ENCODE measurements at places on chromosomes 7 and 10.
A peak's percentile ranks its signal among the peaks of the same experiment; 100 is the strongest.

DNA sequence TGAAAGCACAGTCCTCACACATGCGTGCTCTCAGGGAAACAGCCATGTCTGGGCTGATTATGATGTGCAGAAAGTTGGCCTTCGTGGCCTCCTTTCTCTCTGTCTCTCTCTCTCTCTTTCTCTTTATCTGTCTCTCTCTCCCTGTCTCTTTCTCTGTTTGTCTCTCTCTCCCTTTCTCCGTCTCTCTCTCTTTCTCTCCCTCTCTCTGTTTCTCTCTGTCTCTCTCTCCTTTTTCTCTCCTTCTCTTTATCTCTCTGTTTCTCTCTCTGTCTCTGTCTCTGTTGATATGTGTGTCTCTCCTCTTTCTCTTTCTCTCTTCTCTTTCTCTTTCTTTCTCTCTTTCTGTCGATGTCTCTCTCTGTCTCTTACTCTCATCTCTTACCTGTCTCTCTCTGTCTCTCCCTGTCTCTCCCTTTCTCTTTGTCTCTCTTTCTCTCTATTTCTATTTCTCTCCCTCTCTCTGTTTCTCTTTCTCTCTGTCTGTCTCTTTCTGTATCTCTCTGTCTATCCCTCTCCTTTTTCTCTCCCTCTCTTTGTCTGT is 105.4 kb upstream of the MPP7 start:
- DNase-seq = no peak

- no peak for DNase-seq
These were observed 351.4 kb downstream of the ABCA13 start for GRCh38 chr7:48522692-48523091.

DNA sequence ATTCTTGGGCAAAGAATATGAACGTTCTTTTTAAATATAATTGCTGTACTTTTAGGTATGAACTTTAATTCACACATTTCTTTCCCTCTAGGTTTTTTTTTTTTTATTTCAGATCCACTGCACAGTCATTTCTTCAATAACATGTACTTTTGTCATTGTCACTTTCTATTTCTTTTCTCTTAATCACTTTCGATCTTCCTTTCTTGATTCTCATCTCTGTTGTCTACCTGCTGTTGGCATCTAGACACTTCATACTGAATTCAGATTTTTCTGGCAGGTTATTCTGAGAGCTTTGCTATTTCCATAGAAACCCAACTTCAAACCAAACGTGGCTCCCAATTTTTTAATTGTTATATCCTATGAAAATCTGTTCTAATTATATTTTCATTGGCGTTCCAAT is 211.7 kb upstream of the KLF6 start:
- DNase-seq = no peak

- peak; percentile 43 for DNase-seq
These were observed 11.9 kb downstream of the RGR start for GRCh38 chr10:84256510-84257342.

DNA sequence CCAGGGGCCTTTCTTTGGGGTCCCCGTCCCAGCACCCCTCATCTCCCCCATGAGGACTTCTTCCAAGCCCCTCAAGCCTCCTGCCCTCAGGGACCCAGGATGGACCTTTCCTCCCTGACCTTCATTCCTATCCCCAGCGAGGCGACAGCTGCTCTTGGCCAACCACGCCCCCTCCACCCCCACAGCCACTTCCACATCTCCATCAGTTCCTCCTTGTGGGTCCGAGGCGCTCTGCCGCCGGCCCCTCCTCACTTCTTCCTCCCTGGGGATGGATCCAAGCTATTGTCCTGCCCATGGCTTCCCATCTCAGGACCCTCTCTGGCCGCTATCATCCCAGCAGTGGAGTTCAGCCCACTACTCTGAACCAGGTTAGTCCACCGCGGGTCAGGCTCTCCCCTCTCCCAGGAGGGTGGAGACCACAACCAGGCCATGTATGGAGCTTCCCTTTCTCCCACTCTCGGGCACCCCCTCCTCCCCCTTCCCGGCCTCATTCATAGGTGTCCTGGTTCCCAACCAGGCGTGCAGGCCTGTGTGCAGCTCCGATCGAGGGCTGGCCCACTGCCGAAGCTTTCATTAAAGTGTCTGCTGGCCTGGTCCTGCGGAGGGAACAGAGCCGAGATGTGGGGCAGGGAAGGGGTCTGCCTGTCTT is 1.7 kb upstream of the SH2B2 start:
- DNase-seq = no peak

DNA sequence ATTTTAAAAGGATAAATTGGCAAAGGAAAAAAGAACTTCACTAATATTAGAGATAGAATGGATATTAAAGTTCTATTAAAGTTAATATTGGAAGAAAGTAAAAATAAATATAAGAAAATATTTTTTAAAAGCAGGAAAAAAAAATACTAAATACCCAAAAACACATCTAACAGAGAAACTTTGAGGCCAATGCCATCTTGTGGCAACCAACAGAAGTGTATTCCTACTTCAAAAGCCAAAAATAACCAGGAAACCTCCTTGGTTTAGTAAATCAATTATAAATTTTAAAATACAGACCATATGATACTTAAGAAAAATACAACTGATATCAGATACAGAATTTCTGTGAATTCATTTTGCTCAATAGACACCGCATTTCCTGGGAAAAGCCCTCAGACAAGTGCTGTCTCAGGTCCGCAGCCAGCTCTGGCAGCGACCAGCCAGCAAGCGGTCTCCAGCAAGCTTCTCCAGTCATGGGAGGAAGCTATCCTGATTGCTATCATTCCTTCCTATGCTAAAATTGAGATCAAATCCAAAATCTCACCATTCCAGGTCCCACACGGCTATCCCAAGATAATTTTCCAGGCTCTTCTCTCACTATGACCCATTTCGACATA is 65.3 kb downstream of the LMBR1 start:
- DNase-seq = peak; percentile 14

- no peak for DNase-seq
These were observed 100.6 kb upstream of the DIP2C start for GRCh38 chr10:789831-790701.

All from activated CD4-positive, alpha-beta T cell treated with anti-CD3 and anti-CD28 coated beads, Interleukin-2, Interleukin-4, amounts not matched to agents 100 ng/mL and 50 ng/mL, durations not matched to agents 16 hours and 8 hours (primary cell).